NCI-H774 (cell line): ENCODE measurements at places on chromosomes 7 and 10.
A peak's percentile ranks its signal among the peaks of the same experiment; 100 is the strongest.

- no peak for DNase-seq
Observed at GRCh38 chr10:82981137-82981723, 1106.2 kb downstream of the NRG3 start.

DNA sequence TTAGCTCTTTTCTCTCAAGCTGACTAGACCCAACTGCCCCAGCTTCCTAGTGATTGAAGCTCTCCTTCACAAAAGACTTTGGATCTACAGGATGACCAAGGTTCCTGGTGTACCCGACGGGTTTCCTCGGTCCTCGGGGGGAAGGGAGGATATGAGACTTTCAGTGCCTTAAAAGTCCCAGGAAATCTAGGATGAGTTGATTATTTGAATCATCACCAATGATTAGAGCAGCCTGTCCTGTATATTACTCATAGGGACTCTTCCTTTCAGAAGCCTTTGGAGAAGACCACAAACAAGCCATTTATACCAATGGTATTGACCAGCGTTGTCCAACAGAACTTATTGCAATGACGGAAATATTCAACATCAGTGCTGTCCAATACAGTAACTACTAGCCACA, 6.1 kb upstream of the ACTA2 start:
- no peak for DNase-seq

DNA sequence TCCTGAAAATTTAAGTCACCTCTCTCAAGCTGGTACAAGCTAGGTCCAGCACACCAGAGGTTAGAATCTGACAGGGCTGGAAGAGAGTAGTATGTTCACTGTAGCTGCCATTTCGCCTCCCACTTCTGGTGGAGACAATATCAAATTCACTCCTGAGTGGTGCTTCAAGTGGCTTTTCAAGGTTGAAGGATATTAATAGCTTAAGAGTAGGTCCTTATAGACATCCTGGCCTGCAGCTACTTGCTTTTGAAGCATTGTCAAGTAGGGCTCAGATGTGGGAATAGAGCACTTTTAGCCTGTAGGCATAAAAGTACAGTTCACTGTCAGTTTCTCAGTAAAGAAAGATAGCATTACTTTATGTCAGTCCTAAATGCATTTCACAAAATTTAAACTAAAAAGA, 270.5 kb upstream of the PLPP4 start:
- no peak for DNase-seq

DNA sequence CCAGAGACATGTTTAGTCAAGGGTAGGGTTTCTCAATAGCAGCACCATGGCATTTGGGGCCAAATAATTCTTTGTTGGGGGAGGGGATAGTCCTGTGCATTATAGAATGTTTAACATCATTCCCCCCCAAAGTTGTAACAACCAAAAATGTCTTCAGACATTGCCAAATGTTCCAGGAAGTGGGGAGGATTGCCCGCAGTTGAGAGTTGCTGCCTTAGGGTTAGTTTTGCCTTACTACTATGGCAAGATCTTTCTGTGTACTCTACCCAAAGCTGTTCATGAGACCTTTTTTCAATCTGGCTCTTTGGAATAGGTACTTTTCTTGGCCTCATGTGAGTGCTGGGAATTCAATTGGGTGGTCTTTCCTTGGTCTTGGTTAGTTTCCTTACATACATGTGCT, 34.1 kb downstream of the SAMD8 start:
- DNase-seq = no peak

DNA sequence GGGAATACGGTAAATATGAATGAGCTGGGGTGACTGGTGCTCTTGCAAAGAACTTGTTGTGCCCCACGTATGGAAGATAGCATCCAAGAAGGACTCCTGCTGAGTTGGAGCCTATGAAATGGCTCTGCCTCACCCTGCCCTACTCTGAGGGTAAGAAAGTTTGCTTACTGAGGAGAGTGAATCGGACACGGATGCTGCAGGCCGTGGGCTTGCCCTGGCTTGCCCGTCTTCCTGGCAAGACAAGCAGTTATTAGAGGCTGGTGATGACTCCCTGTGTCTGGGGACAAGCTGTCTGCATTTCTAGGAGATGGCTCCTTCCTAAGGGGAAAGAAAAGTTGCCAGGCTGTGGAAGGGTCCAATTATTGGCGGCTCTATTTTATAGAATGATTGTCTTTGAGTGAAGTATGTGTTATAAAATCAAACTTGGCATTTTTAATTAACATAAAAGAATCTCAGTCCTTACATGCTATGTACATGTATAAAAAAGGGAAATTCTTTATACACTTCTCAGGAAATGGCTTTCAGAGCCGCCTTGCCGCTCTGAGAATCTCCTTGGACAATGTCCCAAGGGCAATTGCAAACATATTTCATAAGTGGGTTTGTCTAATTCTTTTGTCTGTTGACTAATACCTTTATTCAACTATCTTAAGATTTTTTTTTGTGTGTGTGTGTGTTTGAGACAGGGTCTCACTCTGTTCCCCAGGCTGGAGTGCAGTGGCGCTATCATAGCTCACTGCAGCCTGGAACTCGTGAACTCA, 64.6 kb downstream of the CYP26A1 start:
- DNase-seq = no peak

DNA sequence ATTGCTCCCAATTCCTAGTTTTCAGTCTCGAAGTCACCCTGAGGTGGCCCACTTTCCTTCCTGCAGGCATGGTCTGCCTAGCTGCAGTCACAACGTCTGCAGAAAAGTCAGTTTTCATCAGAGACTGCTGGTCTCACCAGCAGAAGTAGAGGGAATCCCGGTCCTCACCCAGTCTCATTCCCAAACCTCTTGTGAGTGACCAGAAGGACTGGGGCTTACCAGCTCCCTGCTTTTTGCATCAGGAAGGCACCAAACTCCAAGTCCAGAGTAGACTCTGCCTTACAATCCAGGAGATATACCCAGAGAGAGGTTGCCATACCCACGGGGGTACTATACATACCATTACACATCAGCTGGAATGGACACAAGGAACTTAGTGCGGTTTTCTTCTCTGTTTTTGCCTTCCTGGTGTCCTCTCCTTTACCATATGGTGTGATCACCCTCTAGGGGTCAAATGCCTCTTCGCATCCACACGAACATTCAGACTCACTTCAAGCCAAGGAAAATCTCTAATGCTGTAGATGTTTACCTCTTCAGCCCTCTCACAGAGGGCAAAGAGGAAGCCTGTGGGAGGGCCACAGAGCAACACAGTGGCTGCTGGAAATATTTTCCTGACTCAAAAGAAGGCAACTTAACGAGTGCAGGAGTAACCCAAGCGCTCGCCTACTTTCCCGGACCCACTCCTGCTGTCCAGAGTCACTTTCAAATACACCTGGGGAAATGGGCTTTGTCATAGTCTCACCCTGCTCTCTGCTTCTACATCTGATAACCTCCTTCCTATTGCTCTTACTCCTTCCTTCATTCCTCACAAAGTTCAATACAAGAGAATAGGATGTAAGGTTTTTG, 220.9 kb downstream of the C7orf25 start:
- no peak for DNase-seq

DNA sequence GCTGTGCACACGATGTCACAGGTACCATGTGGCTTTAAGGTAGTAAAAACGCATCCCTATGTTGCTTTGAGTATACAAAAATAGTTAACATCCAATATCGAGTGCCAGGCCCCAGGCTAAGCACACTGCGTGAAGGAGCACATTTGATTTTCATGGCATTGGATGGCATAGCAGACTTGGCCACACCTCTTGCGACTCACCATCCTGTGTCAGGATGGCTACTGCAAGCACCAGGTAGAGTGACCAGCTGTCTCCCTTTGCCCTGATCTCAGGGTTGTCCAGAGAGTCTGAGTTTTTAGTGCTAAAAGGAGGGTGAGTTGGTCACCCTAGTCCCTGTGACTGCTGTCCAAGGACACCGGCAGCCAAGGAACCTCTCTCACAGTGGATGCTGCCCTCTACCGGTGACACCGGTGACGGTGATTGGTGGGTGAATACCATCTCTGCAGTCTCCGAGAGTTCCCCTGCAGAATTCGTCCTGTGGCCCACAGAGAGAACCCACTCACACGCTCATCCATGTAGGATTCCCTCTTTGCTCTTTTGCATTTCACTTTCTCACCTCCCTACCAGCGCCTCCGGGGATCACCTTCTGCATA, 76.1 kb downstream of the BICC1 start:
- no peak for DNase-seq

DNA sequence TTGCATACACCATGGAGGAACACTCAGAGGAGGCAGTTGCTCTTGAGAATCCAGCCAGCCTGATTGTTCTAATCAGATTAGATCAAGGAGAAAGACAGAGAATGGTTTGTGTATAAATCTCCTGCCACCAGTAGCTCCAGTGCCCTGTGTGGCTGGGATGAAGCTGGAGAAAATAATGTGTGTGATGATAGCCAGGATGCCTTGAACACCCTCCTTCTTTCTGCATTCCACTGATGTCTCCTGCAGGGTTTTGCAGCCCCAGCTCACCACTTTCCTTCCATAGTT, 614.7 kb upstream of the FOXK1 start:
- DNase-seq = no peak

DNA sequence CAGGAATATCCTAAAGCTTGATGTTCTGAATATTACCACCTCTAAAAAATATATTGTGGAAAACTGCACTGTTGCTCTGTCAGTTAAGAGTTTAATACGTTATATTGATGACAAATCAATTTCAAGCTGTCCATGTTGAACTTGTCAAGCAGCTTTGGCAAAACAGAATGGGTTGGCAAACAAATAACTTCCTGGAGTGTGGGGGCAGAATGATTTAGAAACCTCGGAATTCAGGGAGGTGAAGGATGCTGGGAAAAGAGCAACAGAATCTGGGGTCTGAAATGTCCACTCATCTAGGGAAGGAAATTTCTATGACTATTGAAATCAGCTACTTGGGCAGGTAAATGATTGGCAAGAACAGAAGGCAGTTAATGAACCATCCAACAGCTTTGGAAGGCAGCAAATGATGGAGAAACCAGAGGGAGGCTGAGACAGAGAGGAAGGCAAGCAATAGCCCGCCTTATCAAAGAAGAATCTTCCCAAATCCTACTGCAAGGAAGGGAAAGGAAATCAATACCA, 95.1 kb upstream of the PALS2 start:
- peak; percentile 33 for DNase-seq

GRCh38 chr7:27670177-27670576, 7.5 kb upstream of the HIBADH start:
- DNase-seq = no peak

- DNase-seq = no peak
Observed at GRCh38 chr10:3263082-3263481, 90.5 kb upstream of the PITRM1 start.

GRCh38 chr10:75379212-75379724, 22.3 kb downstream of the ZNF503 start:
- no peak for DNase-seq

DNA sequence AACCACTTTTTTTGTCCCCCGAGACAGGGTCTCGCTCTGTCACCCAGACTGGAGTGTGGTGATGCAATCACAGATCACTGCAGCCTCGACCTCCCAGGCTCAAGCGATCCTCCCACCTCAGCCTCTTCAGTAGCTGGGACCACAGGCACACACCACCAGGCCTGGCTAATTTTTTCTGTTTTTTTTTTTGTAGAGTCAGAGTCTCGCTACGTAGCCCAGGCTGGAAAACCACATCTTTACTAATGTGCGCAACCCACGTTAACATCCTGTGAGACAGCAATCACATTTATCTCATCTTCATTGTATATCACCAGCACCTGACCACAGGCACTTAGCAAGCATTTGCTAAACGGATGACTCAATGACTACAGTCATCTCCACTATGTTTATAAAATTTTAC, 77.8 kb upstream of the ATP6V0A4 start:
- DNase-seq = no peak

DNA sequence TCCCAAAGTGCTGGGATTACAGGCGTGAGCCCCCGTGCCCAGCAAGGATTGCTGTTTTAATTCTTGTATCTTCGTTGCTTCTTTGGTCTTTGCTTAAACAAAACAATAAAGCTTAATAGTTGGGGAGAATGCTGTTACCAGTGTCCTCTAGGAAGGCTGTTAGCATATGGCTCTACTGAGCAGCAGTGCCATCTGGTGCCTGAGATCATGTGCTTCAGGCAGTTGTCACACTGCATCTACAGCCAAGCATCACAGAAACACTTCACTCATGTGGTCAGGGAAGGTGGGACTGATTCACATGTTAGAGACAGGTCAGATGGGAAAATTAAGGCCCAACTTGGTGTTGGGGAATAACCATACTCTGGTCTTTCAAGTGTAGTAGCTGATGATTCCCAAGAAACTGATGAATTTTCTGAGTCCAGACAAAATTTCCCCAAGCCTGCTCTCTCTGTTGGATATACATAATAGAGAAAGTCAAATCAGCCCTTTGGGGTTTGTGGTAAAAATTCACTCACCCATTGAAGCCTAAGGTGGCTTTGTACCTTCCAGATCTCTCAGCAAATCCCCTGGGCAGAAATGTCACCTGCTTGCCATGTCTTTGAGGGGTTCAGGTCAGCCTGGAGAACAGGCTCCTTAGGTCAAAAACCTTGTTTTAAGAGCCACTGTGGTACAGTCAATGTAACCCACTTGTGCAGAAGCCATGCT, 28.4 kb downstream of the UBE2D4 start:
- DNase-seq = no peak

- no peak for DNase-seq
Observed at GRCh38 chr10:84837877-84838276, 509.5 kb downstream of the CCSER2 start.

DNA sequence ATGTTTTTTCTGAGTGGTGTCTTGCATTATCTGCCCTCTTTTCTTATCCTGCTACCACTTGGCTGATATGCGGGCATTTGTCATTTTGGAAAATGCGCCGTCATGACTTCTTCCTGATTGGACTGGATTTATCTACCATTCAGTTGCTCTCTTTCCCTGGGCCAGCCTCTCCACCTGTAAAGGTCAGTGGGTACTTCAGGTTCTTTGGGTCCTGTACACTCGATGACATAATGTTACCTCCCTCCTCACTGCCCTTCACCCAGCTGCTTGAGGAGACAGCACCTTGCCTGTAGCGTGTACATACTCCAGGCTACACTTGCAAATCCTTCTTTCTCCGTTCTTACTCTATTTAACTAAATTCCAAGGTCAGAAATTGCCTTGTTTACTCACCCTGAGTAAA, 83.7 kb downstream of the RBM33 start:
- no peak for DNase-seq

- DNase-seq = no peak
Observed at GRCh38 chr10:63355682-63356081, 110.1 kb downstream of the JMJD1C start.

- DNase-seq = peak; percentile 7
Observed at GRCh38 chr7:151427705-151428377, 12.1 kb downstream of the CRYGN start.

DNA sequence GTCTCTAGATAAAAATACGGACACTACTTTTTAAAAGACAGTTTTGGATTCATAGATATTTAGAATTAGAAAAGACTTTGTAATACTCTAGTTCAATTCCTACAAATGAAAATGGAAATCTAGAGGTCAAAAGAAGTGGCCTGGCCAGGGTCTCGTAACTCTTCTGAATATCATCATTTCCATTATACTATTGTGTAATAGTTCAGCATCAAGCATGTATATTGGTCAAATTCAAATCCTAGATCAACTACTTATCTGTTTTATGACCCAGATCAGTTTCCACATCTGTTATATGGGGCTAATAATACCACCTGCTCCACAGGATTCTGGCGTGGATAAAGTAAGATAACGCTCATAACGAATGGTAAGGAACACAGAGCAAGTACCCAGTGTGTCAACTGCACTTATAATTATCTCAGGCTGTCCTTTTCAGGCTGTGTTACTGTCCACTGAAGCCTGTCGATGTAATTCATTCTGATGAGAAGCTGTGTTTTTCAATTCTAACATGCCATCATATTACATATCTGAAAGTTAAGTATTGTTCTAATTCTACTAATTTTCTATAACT, 54.3 kb downstream of the ARHGAP21 start:
- no peak for DNase-seq
